ENCODE measurements at places on chromosomes 1 and 21.

DNA sequence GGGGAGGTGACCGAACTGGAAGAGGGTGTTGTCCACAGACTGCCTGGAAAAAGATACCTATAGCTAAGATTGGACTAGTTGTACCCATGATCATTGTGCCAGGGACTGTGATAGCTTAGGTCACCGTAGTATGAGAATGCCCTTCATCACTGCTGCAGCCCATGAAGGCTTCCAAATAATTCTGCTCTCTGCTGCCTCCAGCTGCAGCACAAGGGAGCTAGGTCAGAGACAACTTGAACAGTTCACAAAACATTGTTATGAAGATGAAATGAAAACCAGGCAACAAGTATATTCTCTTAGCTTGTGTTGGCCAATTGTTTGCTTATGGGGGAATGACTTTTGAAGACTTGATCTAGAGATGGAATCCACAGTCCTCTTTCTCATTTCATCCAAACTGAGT is 246.7 kb downstream of the MRPL39 start:
- DNase-seq, result no peak

DNA sequence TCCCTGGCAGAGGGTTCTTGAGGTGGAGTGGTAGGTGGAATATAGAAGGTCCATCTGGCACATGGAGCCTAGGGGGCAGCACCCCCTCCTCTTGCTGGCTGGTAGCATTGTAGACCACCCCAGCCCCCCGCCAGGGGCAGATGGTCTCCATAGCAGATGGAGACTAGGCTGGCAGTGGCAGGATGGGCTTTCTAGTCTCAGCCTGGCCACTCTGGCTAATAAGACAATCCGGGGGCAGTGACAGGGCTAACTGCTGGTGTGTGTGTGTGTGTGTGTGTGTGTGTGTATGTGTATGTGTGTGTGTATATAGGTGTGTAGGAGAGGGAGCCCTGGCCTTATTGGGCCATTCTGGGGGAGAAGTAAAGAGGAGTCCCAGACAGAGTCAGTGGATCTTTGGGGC is 16.1 kb downstream of the UTP11 start:
- no peak for DNase-seq

DNA sequence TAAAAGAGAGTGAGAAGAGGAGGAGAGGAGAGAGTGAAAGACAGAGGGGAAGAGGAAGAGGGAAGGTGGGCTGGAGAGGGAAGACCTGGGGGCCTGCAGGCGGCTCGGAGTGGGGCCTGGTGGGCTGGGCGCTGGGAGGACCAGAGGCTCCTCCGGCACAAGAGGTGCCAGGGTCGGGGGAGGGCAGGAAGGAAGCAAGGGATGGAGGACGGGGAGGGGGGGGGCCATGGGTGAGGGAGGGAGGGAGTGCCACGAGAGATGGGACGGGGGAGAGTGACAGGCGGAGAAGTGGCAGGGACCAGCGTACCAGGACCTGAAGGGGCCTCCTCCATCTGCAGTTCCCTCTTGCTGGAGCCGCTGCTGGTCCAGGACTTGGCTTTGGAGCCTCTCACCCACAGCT is 87.7 kb downstream of the CASZ1 start:
- DNase-seq, result no peak

GRCh38 chr21:38120984-38121855 is 135.6 kb upstream of the KCNJ15 start:
- DNase-seq, result no peak

GRCh38 chr1:241447031-241447644 is 72.4 kb downstream of the FH start:
- DNase-seq, result no peak

GRCh38 chr1:32703479-32704291 is 1.1 kb upstream of the SYNC start:
- no peak for DNase-seq

- no peak for DNase-seq
Measured at GRCh38 chr1:245258271-245258920, 103.6 kb downstream of the KIF26B start.

DNA sequence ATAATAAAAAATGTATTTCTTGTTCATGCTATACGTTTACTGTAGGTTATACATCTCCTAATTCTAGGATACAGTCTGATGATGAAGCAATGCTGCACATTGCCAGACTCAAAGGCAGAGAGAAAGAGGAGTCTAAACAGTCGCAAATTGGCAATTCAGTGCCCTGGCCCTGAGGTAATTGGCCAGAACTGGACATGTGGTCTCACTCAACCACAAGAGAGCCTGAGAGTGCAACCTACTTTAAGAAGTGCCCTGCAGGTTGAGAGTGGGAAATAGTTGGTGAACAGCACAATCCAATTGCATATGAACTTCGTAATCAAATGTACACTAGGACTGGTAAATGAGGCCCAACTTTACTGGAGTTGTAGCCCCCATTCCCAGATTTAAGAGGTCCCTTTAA is 5.0 kb upstream of the SLC35A3 start:
- DNase-seq, result no peak

- DNase-seq, result no peak
Measured at GRCh38 chr1:224957696-224958095, 28.2 kb downstream of the DNAH14 start.

DNA sequence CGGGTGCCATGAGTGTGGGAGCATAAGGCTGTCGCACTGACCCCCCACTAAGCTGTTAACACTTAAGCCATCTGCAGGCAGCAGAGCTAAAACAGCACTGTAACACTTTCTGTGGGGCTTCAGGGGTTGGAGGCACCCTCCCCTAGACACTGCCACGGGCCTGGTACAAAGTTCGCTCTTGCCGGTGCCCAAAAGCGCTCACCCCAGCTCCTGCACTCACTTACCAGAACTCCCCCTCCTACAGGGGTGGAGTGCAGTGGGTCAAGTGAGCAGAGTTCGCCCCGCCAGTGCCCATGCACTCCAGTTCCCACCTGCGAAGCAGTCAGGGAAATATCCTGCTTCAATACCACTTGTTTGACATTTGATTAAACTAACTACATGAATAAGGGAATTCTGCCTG is 46.3 kb upstream of the CFAP298 start:
- DNase-seq, result no peak

DNA sequence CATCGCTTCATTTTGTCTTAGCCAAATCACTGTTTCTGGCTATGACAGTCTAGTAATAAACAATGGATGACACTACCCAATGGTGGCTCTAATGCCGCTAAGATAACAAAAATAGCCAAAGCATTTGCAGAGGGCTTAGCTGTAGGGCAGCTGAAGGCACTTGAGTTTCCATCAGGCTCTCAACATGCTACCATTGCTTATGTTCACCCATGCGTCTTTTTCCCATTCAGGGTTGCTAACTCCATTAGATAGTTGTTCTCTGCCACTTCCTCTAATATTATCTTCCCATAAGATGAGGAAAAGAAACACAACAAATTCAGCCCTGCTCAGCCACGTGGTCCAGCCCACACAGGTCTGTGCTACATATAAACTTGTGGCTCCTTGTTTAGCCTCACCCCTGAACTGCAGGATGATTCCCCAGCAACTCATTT is 159.6 kb downstream of the TOMM20 start:
- no peak for DNase-seq

- no peak for DNase-seq
Measured at GRCh38 chr1:22932803-22933470, 39.7 kb downstream of the LACTBL1 start.

DNA sequence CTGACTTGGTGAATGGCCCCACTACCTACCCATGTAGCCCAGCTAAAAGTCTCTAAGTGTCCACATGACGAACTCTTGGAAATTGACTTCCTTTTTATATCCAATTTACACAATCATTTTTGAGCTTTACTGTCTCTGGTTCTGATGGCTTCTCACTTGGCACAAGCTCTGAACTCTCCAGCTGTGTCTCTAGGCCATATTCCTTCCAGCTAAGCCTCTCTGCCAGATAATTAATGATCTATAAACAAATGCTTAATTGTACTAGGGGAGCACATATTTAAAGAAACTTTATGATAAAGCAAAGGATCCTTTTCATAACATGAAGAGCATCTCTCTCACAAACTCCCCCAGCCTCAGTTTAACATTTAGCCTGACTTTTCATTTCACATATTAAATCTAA is 16.3 kb upstream of the BEND5 start:
- DNase-seq, result no peak

DNA sequence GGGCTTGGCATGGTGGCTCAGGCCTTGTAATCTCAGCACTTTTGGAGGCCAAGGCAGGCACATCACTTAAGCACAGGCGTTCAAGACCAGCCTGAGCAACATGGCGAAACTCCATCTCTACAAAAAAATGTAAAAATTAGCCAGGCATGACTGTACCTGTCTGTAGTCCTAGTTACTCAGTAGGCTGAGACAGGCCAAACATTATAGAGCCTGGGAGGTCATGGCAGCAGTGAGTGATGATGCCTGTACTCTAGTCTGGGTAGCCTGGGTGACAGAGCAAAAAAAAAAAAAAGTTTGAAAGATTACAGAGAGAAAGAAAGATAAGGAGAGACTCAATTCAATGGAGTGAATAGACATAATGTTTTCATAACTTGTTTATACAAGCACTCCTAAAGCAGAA is 556.5 kb upstream of the BRINP3 start:
- DNase-seq, result no peak

DNA sequence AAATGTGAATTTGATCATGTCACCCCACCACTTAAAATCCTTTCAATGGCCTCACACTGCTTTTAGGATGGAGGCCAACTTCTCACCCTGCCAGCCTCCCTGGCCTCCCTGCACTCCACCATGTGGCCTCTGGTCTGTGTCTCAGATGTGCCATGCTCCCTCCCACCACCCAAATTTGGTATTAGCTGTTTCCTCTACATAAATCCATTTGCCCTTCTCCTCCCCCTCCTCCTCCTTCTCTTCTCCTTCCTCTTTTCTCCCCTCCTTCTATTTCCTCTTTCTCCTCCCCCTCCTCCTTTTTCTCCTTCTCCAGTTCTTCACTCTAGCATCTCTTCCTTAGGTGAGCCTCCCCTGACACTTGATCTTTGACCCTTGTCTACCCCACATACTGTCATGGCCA is 16.7 kb upstream of the GUCA2B start:
- no peak for DNase-seq

GRCh38 chr1:67236277-67236676 is 70.0 kb downstream of the IL23R start:
- no peak for DNase-seq

DNA sequence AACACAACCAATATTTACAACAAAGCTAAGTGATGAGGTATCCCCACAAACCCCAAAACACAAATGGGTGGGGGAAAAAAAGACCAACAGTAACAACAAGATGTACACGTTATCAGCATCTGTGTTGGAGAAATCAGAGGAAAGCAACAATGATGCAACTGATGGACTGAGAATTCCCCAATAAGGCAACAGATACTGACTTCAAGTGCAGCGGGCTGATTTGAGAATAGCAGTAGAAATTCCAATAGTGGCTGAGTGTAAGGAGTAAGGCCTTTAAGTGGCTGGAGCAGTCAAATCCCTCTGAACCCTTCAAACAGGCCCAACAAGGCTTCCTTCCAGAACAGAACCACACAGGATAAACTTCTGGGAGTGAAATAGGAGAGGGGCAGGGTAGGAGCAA is 97.6 kb downstream of the TM2D1 start:
- no peak for DNase-seq

GRCh38 chr1:143699115-143699514 is 272.7 kb downstream of the FAM72C start:
- no peak for DNase-seq

GRCh38 chr21:43611598-43612369 is 47.5 kb downstream of the HSF2BP start:
- DNase-seq, result no peak

Data from stimulated activated CD8-positive, alpha-beta memory T cell treated with anti-CD3 and anti-CD28 coated beads, Interleukin-7, amount 100 ng/mL, for 24 hours (primary cell).